Fibroblast of villous mesenchyme (primary cell): ENCODE measurements at places on chromosomes 2 and 18. TPM values are rescaled to one million over a fixed set of nuclear protein-coding genes. Genes with fewer than 3 reads are reported as not detected.

Gene VRK2
- total RNA-seq, result 26.7 and 29.4 TPM in 2 replicates

Gene UGT1A3
- not detected in 2 replicates for total RNA-seq

Gene MC5R
- not detected in 2 replicates for total RNA-seq

Gene VWC2L
- total RNA-seq, result under 0.01 TPM in 1 of 2 replicates, not detected in the other

Gene TDRD15
- total RNA-seq, result not detected in 2 replicates

Gene IL36A
- total RNA-seq, result not detected in 2 replicates

Gene UBXN4
- total RNA-seq, result 66.7 and 96.3 TPM in 2 replicates

Gene SERPINB13
- not detected in 2 replicates for total RNA-seq

Gene ARHGAP15
- 0.43 TPM in 1 of 2 replicates, not detected in the other for total RNA-seq

Gene CHRND
- not detected in 2 replicates for total RNA-seq

Gene IL36G
- not detected in 2 replicates for total RNA-seq

Gene PSD4
- 2.9 and 4.7 TPM in 2 replicates for total RNA-seq

Gene CCDC85A
- total RNA-seq, result 2.3 and 5.2 TPM in 2 replicates
